Aorta (tissue), 5 donors: ENCODE measurements at places on chromosomes 2 and 18. TPM values are rescaled to one million over a fixed set of nuclear protein-coding genes. Genes with fewer than 3 reads are reported as not detected.

Gene CNGA3
- not detected for polyA plus RNA-seq

Gene UPP2
- polyA plus RNA-seq: not detected

Gene MRO
- polyA plus RNA-seq: 2.3 TPM

Gene DUSP19
- 3.5 TPM for polyA plus RNA-seq

Gene DTNB
- polyA plus RNA-seq: 17.5 TPM

Gene TRIM43B
- polyA plus RNA-seq: not detected

Gene SGPP2
- 0.10 TPM for polyA plus RNA-seq

Gene NFATC1
- polyA plus RNA-seq: 2.0 TPM

Gene LRATD1
- 3.4 TPM for polyA plus RNA-seq

Gene CD207
- polyA plus RNA-seq: not detected

Gene ANKRD30BL
- not detected for polyA plus RNA-seq

Gene RNF125
- 0.05 TPM for polyA plus RNA-seq

Gene NAT8
- not detected for polyA plus RNA-seq

Gene HAAO
- polyA plus RNA-seq: 33.4 TPM

Gene PLB1
- 8.9 TPM for polyA plus RNA-seq

Gene SULT1C4
- not detected for polyA plus RNA-seq

Gene OSBPL6
- polyA plus RNA-seq: 1.3 TPM

Gene ACMSD
- polyA plus RNA-seq: not detected

Gene RNU2-63P
- not detected for polyA plus RNA-seq
